ENCODE measurements at places on chromosomes 6 and 20.

DNA sequence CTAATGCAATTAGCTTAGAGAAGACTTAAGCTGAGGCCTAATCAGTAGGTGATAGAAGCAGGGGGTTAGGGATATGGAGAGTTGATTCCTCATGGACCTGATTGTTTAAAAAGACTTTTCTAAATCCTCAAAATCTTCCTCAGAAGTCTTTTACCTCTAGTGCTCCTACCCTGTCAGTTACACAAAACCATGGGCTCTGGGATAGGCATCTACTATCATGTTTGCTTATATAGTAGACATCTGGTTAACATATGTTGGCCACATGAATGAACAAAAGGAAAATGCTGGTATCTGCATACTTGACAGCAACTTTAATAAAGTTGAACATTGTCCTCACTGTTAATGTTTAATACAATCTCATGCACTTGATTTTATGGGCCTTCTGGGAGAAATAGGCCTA is 61.5 kb upstream of the FKBP1C start:
- no peak for DNase-seq

- no peak for DNase-seq
Observed at GRCh38 chr20:42747765-42748411, 441.8 kb downstream of the PTPRT start.

DNA sequence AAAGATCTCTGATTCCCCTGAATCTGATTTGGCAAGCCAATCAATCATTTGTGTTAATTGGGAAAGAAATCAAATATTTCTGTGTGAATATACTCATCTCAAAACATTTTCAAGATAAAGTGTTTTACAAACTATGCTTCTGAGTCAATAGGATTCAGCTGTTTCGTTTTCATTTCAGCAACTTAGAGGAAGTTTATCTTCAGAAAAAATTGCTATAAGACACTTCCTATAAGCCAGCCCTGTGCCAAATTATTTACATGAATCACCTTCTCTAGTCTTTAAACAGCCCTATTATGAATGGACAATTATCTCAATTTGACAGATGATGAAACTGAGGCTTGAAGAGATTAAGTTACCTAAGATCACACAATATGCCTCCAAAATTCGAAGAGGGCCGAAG is 10.9 kb downstream of the DEFB129 start:
- DNase-seq: no peak

DNA sequence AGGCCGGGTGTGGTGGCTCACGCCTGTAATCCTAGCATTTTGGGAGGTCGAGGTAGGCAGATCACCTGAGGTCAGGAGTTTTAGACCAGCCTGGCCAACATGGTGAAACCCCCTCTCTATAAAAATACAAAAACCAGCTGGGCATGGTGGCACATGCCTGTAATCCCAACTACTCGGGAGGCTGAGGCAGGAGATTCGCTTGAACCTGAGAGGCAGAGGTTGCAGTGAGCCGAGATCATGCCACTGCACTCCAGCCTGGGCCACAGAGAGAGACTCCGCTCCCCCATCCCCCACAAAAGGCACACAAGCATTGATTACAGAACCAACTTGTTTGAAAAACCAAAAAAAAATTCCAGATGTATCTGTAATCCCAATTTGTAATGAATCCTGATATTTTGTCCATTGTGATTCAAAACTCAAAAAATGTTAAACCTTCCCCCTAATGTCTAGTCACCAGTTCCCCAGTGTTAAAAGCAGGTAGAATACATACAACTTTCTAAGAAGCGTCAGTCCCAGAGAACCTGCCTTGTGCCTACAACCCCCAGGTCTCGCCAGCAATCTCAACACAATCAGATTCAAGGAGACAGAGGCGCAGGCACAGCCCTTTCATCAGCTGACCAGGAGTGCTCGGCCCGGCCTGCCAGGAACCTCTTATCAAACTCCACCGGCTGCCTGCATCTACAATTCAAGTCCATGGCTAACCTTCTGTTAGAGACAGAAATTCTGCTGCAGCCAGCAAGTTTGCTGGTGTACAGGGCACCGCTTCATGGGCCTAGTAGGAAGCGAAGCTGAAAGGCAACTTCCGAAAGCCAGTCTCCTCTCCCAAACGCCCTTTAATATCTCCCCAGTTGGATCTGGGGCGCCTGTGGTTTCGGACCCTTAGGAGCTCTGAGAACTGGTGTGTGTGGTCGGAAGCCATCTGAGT is 2.1 kb downstream of the EZR start:
- no peak for DNase-seq

DNA sequence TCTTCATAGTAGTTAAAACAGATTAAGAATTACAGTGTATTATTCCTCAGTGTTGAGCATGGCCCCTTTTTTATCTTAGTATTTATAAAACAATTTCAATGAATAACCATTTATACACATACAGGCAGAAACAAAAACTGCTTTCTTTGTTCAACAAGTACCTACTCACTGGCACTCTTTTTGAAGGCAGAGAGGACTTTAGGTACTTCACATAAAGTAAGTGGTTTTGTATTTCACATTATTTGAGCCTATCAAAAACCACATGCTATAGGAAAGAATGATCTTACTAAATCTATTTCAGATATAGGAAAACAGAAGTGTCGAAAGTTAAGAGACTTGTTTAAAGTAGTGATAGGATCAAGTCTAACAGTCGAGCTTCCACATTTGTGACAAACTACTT is 73.8 kb downstream of the PRKN start:
- no peak for DNase-seq

DNA sequence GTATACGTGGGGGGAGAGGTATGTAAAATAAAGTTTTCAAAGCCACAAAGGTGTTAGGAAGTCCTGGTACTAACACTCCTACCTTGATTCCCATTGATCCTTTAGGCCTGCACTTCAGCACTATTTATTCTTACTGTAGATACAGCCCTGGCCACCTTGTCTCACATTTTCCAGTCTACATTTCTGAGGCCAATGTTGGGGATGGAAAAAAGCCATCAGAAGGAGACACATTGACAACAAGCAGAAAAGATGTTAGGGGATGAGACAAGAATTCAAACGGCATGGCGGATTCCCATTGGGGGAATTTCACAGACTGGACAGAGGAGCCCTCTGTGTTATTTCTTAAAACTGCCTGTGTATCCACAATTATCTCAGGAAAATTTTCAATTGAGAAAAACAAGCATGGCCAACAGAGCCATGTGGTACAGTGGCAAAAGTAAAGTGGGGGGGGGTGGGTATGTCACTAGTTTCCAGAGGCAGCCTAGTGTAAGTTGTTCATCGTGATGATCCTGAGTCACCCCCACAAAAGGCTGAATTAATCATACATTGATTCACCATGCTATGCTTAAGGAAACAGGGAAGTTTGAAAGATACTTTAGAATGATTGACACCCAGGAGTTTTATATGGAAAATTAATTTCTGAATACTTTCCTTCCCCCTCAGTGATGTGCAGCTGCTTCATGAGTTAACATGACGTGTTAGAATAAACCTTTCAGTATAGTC is 40.5 kb downstream of the RREB1 start:
- DNase-seq: peak; percentile 25

GRCh38 chr6:27957516-27957915 is 475 bp downstream of the OR2B6 start:
- no peak for DNase-seq

GRCh38 chr20:59351157-59352040 is 51.0 kb downstream of the EDN3 start:
- no peak for DNase-seq

GRCh38 chr6:122187186-122187585 is 212.3 kb upstream of the HSF2 start:
- no peak for DNase-seq

DNA sequence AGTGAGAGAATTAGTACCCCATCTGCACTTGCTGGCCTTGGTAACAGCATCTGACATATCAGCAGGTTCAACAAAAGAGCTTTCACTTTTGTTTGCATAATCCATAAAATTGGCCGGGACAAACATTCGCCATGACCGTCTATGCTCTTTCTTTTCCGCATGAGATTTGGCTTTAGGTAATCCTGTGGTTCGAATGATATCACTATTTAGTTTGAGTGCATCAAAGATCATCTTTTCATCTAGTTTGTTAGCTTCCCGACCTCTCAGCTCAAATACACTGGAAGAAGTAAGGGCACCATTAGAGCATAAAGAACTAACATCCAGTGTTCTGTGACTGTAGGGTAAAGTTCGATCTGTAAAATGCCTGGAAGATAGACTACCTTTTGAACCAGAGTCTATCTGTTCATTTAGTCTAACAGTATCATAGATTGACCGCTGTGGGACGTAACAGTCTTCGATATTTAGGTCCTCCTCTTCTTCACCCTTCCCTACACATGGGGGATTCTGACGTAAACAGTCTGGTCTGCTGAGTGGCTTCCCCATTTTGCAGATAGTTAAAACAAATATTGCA is 101.6 kb downstream of the DST start:
- DNase-seq: no peak

DNA sequence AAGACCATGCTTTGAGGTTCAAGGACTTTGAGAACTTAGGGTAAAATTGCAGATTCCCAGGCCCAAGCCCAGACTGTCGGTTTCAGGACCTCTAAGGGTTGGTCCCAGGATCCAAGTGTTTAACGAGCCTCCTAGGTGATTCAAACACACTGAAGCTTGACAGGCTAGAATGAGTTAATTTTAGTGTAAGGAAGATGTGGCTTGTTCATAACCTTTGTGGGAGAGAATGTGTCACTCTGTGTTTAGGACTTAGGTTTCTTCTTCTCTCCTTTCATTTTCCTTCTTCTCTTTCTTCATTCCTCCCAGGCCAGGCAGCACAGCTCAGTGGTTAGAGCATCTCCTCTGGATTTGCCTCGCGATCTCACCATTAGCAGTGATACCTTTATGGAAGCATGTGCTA is 104.8 kb upstream of the KCNG1 start:
- no peak for DNase-seq

DNA sequence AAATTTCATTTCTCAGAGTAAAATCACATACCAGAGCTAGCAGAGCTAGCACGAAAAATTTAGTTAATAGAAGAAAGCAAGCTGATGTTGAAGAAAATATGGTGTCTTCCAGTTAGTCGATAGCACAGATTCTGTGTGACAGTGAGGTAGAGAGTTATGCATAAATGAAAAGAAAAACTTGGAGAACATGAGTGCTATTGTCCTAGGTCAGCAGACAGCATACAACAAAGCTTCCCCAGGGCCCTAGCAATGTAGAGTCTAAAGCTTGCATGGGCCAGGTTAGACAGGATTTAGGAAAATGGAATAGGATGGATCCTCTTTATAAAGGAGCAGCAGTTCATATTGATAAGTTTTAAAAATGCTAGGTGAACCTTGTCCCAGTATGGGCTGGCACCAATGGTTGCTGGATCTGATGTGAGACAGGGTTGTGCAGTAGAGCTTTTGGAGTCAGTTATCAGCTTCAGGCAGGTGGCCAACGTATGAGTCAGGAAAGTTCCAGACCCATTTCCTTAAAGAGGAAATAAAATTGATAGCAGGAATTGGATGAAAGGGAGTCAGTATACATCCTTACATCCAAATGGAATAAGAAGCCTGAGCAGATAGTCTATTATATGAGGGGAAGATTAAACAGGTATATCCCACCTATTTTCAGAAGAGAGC is 277.2 kb downstream of the FRK start:
- DNase-seq: no peak

GRCh38 chr6:98716341-98716740 is 118.0 kb upstream of the POU3F2 start:
- DNase-seq: no peak

DNA sequence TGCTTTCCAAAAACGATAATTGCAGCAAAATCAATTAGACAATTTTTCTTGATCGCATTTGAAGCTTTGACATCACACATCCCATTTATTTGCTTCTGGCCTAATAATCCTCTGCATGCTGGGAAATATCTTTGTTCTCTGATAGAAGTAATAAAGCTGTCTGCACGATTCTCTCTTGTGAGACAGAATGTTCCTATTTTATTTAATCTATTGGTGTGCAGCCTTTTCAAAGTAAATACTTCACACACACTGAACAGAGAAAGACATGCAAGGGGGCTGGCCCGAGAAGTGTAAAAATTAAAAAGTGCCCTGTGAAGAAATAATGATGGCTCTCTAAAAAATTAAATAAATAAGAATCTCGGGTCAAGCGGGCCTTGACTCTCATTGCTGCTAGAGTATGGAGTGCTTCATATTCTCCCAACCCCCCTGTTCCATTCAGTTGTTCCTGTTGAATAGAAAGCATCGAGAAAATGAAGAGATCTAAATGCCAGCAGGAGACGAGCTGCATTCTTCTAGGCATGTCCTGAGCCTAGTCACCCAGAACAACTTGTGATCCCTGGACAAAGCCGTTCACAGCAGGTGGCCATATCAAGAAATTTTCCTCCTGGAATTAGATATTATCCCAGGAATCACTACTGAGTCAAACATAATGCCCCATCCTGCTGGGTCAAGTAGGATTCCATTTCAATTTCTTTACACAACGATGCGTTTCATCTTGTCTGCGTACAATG is 625.9 kb upstream of the EPHA7 start:
- DNase-seq: no peak
